ENCODE measurements at places on chromosomes 4 and X.
A peak's percentile ranks its signal among the peaks of the same experiment; 100 is the strongest.

DNA sequence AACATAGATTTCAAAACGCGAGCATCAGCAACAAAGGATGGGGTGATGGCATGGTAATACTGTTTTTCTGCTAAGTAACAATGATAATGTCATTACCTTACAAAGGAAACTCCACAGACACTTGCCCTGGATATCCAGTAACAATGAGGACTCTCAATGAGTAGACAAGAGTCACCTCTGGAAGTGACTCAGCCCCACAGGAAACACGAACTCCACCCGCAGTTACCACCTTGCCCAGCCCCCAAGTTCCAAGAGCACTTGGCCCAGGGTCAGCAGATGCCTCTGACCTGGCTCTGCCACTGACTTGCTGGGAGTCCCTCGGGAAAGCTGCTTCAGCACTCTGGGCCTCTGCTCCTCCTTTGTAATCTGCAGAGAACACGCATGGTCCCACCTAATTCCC, 110.3 kb upstream of the MAP3K15 start:
- DNase-seq, result peak; percentile 18

GRCh38 chr4:13989501-13989900, 362.0 kb upstream of the BOD1L1 start:
- no peak for DNase-seq

DNA sequence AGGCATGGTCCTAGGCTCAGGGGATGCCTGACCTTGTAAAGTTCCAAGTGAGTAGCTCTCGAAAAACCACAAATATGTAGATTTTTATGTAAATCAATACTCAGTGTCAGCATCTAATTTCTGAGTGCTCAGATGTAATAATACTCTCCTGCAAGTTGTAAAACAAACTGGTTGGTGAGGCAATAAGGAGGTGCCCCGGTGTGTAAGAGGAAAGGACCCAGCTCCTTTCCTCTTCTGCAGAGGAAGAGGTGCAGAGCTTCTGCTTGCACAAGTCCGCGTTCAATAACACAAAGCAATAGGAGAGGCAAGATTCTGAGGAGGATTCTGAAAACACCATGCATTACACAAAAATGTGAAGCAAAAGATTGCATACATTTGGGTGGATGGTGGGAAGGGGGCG, 43.6 kb upstream of the ENPP6 start:
- no peak for DNase-seq

DNA sequence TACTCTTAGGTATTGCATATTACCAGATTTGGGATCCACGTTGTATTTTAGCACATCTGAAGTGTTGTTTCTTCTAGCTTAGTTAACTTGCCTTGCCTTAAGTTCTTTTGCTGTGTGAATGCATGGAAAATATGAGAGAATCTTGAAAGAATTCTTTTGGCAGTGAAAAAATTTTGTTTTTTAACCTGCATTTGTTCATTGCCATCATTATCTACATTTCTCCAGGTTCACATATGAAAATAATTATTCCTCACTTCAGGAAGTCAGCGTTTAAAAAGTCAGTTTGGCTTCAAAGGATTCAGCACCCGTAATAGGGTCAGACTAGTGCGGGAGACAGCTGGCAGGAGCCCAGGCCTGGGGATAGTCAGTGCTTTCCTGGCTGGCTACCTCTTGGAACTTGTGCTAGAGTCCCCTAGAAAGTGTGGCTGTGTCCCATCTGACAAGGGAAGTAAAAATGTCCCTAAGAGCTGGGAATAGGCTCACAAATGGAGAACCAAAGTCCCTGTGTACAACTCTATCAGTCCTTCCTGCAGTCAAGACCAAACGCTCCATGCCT, 251.9 kb upstream of the KLF3 start:
- no peak for DNase-seq

GRCh38 chr4:11782859-11783258, 354.2 kb upstream of the HS3ST1 start:
- DNase-seq, result no peak

- DNase-seq, result no peak
Measured at GRCh38 chr4:81505726-81506125, 34.0 kb upstream of the RASGEF1B start.

- DNase-seq, result no peak
Measured at GRCh38 chrX:154471839-154472684, 7.0 kb downstream of the LAGE3 start.

DNA sequence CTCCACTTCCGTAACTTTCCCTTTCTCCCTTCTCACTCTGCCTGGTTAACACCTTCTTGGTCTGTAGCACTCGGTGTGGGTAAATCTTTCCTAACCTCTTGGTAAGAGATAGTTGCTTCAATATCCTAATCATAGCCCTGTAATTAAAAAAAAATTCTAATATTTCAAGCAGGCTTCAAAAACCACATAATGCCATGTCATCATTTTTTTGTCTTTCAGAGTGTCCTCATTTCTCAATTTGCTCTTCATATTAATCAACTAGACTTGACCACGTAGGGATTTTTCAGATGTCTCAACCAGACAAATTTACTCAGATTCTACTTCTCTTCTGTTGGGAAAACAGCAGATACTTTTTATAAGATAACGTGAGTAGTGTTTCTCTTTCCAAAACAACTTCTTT, 91.0 kb downstream of the FREM3 start:
- DNase-seq, result no peak

DNA sequence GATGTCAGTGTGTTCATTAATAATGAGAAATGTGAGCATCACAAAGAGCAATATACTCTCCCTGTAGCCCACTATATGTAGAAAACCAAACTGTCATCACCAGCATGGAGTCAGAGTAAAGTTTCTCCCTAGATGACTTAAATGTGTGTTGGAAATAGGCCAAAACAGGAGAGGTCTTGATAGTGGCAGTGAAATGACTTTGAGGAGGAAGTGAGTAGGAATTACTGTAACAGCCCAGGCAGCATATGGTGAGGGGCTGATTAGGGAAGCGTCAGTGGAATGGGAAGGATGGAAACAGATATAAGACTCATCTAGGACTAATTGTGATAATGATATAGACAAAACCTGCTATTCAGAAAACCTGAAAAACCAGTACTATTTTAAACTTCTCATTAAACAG, 83.9 kb downstream of the ATXN3L start:
- DNase-seq, result no peak

DNA sequence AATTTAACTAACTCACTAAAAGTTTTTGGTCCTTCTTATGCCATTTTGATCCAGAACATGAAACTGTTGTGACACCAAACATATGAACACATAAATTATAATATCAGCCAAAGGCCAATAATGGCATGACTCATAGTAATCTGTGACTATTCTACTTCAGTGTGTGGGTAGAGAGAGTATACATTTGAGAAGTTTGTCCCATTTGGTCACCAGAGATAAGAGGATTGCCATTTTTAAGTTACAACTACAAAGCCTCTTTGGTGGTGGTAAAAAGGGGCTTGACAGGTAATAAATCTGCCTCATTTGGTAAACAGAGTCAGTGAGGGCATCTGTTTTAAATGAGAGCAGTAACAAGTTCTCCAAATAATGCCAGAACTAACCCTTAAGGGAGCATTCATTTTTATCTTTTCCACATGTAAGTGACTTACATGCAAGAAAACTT, 117.9 kb downstream of the TBC1D19 start:
- no peak for DNase-seq

- no peak for DNase-seq
Measured at GRCh38 chr4:152459326-152459725, 76.6 kb downstream of the FBXW7 start.

GRCh38 chrX:115029869-115030570, 12.6 kb upstream of the IL13RA2 start:
- DNase-seq, result no peak

GRCh38 chrX:68835104-68835442, 6.3 kb downstream of the EFNB1 start:
- no peak for DNase-seq

DNA sequence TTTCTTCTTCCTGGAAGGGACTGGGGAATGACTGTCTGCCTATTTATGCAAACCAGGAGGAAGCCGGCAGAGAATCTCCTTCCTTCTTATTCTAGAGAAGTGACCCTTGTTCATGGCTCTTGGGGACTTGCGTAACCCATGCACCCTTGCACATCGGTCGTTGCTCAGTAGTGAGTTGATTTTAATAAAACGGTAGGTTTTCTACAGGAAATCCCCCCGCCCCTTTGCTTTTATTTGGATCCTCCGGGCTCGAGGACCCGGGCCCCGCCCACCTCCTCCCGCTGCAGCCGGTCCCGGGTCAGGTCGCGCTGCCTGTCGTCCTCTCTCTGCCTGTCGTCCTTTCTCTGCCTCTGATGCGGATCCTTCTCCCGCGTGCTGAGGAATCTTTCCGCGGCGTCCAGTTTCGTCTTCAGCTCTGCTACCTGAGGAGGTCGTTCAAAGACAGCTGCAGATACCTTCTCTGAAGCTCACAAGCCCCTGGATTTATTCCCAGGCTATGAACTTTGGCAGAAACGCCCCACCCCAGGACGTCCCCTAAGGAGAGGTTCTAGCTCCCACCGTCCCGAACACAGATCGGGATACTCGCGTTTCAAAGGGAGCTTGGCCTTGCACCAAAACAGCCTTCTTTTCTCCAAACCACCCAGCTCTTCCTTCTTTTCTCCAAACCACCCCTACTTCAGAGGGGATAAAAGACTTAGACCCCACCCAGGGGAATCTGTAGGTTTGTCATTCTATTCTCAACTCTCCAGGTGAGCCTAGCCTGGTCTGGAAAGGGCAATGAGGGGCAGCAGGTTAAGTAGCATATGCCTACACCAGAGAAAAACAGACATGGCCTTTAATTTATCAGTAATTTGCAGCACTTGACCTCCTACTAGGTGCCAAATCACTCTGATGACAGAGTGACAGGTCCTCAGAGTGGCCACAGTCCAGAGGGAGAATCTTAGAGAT, 7.0 kb downstream of the TNIP3 start:
- DNase-seq, result no peak

DNA sequence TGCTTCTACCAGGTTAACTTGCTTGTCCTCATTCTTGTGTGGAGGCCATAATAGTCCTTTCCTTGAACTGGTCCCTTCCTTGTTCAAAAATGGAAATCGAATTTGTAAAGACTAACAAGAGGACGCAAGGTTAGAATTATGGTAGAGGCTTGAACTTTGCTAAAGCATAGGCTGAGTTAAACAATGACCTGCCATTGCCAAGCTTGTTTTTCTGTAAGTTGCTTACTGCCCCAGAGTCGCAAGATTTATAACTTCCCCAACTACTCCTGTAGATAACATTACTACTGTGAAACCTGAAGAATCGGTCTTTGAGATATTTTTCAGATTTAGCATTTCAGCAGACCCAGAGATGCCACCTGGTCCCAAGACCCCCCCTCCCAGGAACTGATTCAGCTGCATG, 45.3 kb downstream of the RAB33B start:
- no peak for DNase-seq

DNA sequence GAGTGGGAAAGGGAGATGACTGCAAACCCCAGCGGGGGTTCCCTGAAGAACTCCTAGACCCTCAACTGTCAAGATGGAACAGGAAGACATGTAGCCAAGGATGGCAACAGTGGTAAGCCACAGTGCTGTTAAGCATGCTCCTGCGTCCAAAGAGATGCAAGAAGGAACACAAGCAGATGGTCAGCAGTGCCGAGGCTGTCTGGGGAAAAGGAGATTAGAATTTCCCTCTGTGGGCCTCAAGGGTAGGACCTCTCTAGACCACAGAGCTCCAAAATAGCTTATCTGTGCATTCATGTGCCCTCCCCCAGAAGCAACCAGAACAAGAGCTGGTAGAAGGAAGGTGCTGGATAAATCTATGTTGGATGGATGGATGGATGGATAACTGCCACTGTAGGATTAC, 82.0 kb upstream of the CPEB2 start:
- no peak for DNase-seq

DNA sequence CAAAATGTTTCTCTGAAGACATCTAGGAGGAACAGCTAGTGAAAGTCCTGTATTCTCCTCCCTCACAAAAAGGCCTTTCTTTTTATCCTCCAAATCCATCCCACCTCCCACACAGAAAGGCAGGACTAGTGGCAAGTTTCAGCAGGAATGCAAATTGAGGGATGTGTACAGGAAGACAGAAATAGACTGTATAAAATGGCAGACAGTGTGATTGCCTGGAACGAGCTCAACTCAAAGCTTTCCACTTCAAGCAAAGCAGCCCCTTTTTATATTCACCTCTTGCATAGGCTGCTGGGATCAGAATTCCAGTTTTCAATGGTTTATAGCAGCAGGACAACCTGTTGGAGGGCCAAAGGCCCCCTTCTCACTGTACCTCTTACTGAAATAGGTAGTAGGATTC, 57.5 kb downstream of the DCX start:
- DNase-seq, result no peak

GRCh38 chr4:39044956-39045826, 13.0 kb upstream of the TMEM156 start:
- peak; percentile 11 for DNase-seq

- DNase-seq, result no peak
Measured at GRCh38 chr4:181224852-181225251, 1018.4 kb upstream of the TENM3 start.

GRCh38 chr4:73815145-73815544, 21.3 kb upstream of the CXCL6 start:
- DNase-seq, result no peak

DNA sequence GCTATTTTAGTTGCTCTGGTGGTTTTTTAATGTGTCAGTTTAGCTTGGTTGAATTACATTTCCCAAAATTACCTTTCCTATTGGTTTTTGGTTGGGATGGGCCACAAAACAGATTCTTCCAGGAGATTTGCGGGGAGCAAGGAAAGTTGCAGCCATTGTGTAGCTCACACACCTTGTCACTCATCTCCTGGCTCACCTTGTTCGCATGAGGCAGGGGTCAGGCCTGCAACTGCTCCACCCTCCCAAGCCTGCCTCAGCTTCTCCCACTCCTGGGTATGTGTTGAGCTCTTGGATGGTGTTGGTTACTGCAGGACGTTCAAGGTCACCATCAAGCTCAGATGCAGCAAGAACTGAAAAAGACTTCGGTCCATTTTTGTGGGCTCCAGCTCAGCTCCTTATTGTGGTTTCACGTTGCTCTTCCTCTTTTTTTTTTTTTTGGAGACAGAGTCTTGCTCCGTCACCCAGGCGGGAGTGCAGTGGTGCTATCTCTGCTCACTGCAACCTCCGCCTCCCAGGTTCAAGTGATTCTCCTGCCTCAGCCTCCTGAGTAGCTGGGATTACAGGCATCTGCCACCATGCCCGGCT, 95.6 kb upstream of the METTL14 start:
- DNase-seq, result no peak

Data from stimulated activated CD4-positive, alpha-beta T cell treated with anti-CD3 and anti-CD28 coated beads, Interleukin-2, amount 100 ng/mL, for 4 hours (primary cell).